ENCODE measurements at places on chromosomes 16 and 17.

DNA sequence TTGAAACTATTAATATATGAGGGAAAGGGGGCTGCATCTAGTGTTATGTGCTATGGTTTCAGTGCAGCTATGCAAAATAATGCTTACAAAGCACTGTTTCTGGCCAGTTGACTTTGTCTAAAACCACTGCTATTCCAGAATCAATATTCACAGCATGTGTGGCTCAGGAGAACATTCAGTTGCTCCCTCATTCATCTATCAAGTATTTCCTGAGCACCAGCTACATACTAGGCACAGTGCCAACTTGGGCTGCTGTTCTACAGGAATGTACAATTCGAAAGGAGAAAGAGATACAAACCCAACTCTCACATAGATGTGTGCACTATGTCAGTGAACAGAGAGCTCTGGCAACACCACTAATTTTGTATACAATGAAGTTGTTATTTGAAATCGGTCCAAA, 183.0 kb downstream of the PHKB start:
- no peak for DNase-seq

- DNase-seq, result no peak
These were observed 14.7 kb upstream of the DHX40 start for GRCh38 chr17:59550703-59551102.

DNA sequence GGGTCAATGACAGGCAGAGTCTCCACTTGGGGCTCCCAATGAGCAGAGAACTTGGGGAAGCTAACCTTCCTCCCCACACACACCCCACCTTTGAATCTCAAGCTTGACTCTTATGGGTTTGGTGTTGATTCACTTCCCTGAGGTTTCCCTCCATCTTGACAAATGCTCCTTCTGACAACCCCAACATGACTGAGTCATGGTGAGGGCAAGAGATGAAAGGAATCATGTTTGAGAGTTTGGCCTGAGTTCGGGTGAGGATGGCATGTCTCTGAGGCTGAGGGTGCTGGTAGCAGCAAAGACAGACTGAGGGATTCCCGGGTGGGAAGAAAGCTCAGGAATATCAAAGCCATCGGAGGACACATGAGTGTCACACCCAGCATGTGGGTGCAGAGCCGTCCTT, 18.7 kb downstream of the KRT9 start:
- no peak for DNase-seq

- DNase-seq, result no peak
These were observed 1.2 kb upstream of the NR1D1 start for GRCh38 chr17:40101367-40102210.

DNA sequence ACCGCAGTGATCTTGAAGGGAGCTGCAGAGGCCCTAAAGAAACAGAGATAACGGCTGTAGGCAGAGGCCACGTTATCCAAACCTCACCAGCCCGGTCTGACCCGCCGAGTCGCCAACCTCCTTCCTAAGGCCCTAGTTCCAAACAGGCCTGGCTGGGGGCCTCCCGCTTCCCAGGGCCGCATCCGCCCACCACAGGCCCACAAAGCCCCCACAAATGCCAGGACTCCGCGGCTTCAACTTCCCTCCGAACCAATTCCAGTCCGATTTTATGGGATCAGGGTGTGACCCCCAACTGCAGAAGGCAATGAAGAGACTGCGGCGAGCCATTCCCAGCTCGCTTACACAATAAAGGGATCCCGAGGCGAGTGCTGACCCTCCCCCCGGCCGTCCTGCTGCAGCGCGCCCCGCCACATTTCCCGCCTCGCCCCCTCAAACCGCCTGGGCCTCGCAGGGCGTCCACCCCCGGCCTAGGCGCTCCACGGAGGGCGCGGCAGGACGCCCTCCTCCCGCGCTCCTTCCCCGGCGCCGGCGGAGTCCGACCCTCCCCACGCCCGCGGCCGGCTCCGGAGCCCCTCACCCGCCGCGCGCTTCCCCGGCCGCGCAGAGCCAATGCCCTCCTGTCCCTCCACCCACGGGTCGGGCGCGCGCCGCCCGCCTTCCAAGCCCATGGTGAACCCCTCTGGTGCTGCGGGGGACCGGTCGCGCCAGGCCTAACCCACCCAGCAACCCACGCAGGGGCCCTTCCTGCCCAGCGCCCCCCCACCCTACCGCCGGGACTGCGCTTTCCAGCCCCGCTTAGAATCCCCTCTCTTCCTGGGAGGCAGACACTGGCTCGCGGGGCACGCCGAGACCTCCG, 926 bp downstream of the MYH10 start:
- no peak for DNase-seq

GRCh38 chr17:38602453-38602852, 3.3 kb downstream of the SRCIN1 start:
- DNase-seq, result no peak

GRCh38 chr17:75549246-75550138, 24.0 kb downstream of the LLGL2 start:
- DNase-seq, result no peak

- DNase-seq, result no peak
These were observed 36.0 kb downstream of the CHD9 start for GRCh38 chr16:53090591-53091411.

DNA sequence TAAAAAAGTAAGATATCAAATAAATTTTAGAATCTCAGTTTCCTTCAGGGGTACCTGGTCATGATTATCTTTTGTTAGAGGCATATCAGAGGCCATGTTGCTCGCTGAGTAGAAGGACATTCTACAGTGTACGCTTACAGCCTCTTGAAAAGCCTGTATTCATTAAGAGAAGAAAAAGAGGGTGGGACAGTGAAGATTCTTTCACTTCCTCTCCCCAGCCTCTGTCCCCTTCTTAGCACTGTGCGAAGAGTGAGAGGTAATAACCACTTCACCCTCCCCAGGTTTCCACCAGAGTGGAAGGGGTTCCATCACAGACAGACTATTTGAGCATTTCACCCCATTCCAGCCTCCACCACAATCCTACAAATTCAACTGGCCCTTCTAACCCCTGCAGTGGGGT, 4.8 kb upstream of the LPO start:
- no peak for DNase-seq

DNA sequence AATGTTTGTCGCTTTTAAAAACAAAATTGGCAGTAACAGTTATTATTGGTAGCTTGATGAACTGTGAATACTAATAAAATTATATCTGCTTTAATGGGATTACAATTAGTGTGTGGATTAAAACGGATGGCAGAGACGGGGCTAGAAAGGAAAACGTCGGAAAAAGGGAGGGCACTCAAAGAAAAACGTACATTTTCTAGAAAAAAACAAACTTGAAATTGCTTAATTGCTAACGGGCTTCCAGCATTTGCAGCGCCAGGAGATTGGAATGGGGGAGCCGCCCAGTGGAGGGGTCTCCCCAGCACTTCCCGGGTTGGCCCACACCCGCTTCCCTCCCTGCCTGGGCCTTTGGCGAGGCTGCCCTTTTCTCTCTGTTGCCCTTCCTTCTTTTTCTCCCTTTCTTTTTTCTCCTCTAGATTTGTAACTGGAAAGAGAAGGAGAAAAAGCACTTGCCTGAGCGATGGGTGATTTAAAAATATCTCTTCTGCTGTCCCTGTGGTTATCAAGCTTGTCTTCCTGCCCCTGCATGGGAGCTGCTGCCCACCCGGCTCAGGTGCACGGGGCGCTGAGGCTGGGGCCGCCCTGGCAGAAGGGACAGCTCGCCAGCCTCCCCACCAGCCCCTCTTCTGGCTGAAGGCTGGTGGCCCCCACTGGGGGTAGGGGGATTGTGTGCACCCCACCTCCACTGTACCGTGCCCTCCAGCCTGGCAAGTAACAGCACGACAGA, 5.9 kb downstream of the BAHCC1 start:
- DNase-seq, result no peak

GRCh38 chr17:77414811-77415400, 274.1 kb downstream of the SEC14L1 start:
- no peak for DNase-seq

DNA sequence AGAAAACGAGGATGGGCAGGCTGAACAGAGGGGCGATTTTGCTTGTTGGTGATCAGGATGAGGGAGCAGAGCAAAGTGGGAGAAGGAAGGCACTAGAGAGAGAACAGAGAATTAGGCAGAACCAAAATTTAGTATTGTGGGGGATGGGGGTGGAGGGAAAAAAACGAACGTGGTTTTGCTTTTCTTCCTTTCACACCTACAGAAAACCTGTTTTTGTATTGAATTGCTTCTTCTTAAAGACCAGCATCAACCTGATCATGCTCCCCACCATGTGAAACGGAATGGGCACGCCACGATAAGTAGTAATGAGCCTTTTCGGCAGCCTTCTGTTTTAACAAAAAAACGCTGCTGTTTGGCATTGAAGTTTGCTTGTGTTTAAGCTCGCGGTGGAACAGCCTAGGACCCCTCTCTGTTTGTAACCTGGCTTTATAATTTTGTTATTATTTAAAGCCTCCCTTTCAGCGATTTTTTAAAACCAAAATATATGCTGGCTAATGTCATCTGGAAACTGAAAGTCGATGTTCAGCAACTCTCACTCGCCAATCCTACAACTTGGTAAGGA, 36.8 kb downstream of the ERCC4 start:
- DNase-seq, result no peak

GRCh38 chr17:19336938-19337711, 25.4 kb downstream of the B9D1 start:
- no peak for DNase-seq

DNA sequence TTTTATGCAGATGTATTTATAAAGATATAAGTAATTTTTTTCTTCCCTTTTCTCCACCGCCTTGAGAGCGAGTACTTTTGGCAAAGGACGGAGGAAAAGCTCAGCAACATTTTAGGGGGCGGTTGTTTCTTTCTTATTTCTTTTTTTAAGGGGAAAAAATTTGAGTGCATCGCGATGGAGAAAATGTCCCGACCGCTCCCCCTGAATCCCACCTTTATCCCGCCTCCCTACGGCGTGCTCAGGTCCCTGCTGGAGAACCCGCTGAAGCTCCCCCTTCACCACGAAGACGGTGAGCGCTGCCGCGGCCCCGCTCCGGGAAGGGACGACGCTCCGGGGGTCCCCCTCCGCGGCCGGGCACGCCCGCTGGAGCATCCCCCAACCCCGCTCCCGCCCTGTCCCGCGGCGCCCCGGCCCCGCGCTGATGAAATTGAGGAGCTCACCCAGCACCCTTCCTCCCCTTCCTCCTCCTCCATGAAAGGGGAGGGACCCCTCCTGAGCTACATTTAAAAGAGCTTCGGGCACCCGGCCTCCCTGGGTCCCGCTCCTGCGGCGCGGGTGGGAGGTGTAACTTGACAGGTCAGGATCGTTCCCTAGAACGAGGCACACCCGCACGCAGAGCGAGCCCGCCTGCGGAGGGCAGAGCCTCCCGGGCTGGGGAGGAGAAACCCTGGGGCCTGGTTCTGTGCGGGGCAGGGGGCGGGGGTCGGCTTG, 706 bp downstream of the HLF start:
- no peak for DNase-seq
